ENCODE measurements at places on chromosomes 2 and 18. TPM values are rescaled to one million over a fixed set of nuclear protein-coding genes. Genes with fewer than 3 reads are reported as not detected.

Gene GORASP2
- 50.5 TPM for total RNA-seq

Gene LOXL3
- 0.66 TPM for total RNA-seq

Gene LHCGR
- total RNA-seq = not detected

Gene HDLBP
- 153 TPM for total RNA-seq

Gene ITGA6
- 0.17 TPM for total RNA-seq

Gene TEX44
- total RNA-seq = not detected

Gene C2orf66
- not detected for total RNA-seq

Gene NEU2
- not detected for total RNA-seq

Gene GAD1
- not detected for total RNA-seq

Gene CNDP1
- 0.57 TPM for total RNA-seq

Gene CAPN14
- 6.0 TPM for total RNA-seq

Gene RAB12
- 40.9 TPM for total RNA-seq

Gene KIAA1328
- total RNA-seq = 22.1 TPM

Gene TNS1
- 0.86 TPM for total RNA-seq

Gene NAT8
- not detected for total RNA-seq

Gene TXNDC9
- total RNA-seq = 27.1 TPM

Gene KCNIP3
- not detected for total RNA-seq

Gene NLRC4
- total RNA-seq = 0.78 TPM

Gene ITGB6
- not detected for total RNA-seq

Gene UGT1A9
- total RNA-seq = not detected

Gene STARD7
- total RNA-seq = 133 TPM

Gene RAX
- not detected for total RNA-seq

Gene CCDC85A
- total RNA-seq = not detected

Gene DHRS9
- 0.25 TPM for total RNA-seq

Gene GALR1
- total RNA-seq = not detected

Gene NT5C1B
- total RNA-seq = not detected

Gene TMEM17
- not detected for total RNA-seq

Gene BOK
- 0.10 TPM for total RNA-seq

Gene AAMP
- 62.7 TPM for total RNA-seq

Gene REG1A
- total RNA-seq = not detected

Gene RGPD4
- not detected for total RNA-seq

Gene MPP4
- not detected for total RNA-seq

Gene KCNK3
- not detected for total RNA-seq

Gene SERPINE2
- total RNA-seq = 1.2 TPM

Gene LRATD1
- not detected for total RNA-seq

Gene RMC1
- total RNA-seq = 71.8 TPM

Gene CMPK2
- total RNA-seq = 2.9 TPM

Gene ALLC
- not detected for total RNA-seq

Gene CNTNAP5
- total RNA-seq = not detected

Gene NEURL3
- not detected for total RNA-seq

Gene MAB21L4
- total RNA-seq = not detected

Gene MAP3K19
- not detected for total RNA-seq

Gene NDC80
- 3.9 TPM for total RNA-seq

Gene ZNF396
- total RNA-seq = 3.2 TPM

Gene AFTPH
- 91.6 TPM for total RNA-seq

Gene DTNA
- total RNA-seq = not detected

Gene EPB41L5
- 14.0 TPM for total RNA-seq

Gene TDRD15
- 1.1 TPM for total RNA-seq

Gene LYG1
- total RNA-seq = 3.0 TPM

Gene TMEM163
- 6.2 TPM for total RNA-seq

Gene PROKR1
- total RNA-seq = not detected

Gene IRS1
- 11.9 TPM for total RNA-seq

Gene AP1S3
- total RNA-seq = 50.7 TPM

Measured in B cell (primary cell).